ENCODE measurements at places on chromosomes 4 and X. TPM values are rescaled to one million over a fixed set of nuclear protein-coding genes. Genes with fewer than 3 reads are reported as not detected.

Gene ARMCX2
- 59.7 TPM for total RNA-seq

Gene POU4F2
- total RNA-seq: not detected

Gene RRH
- total RNA-seq: 0.17 TPM

Gene GPR143
- 2.1 TPM for total RNA-seq

Gene GAGE12H
- not detected for total RNA-seq

Gene BGN
- 0.45 TPM for total RNA-seq

Gene GAGE12C
- total RNA-seq: not detected
